ENCODE measurements at places on chromosomes 4 and X.

GRCh38 chr4:385934-386707 is 48.5 kb downstream of the ZNF141 start:
- no peak for DNase-seq

GRCh38 chrX:95764972-95765451 is 919.6 kb upstream of the DIAPH2 start:
- no peak for DNase-seq

GRCh38 chr4:89469930-89470375 is 162.4 kb upstream of the GPRIN3 start:
- DNase-seq, result no peak

- DNase-seq, result no peak
These were observed 107.6 kb downstream of the USP46 start for GRCh38 chr4:52551487-52551886.

DNA sequence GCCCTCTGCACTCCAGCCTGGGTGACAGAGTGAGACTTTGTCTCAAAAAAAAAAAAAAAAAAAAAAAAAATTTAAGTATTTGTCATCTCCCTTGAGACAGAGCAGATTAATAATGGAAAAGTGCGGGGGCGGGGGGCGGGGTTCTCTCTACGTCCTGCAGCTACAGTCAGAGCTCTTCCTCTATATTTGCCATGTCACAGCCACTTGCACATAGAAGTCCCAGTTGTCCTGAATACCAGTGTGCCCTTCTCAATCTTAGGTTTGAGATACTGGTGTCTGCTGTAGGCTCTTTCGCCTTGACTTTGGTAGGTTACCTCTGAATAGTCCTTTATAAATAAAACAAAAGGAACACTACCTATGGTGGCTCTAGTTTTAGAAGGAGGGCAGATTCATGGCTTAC is 237.8 kb upstream of the PGRMC2 start:
- no peak for DNase-seq

DNA sequence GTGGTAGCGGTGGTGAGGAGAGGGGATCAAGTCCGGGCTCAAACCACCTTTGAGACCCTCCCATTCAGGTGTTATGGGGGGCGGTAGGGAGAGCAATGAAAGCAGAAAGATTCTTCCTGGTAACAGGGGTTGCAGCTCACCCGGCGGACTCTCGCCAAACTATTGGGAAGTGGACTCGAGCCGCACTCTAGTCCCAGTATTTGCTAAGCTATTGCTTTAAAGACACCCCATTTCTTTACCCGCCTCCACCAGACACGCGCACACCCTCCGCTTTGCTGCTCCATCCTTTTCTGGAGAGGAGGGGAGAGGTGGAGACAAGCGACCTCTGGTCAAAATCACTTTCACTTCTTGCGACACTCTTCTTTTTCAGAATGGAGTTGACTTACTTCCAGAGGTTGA is 625 bp upstream of the GABRA4 start:
- no peak for DNase-seq

DNA sequence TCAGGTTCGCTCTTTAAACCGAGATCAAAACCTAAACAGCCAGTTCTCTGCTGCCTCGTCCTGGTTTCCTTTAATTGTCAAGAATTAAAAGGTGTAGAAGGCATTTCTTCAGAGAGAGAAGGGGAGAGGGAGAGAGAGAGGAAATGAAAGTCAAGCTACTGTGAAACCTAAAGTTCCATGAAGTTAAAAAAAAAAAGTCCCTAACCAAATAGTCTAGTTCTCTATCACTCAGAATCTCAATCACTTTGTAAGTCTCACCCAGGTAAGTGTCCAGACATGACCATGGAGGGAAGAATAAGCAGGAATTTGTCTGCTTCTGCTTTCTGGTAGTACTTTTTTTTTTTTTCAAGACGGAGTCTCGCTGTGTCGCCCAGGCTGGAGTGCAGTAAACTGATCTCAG is 18.8 kb upstream of the SMIM14 start:
- DNase-seq, result no peak

DNA sequence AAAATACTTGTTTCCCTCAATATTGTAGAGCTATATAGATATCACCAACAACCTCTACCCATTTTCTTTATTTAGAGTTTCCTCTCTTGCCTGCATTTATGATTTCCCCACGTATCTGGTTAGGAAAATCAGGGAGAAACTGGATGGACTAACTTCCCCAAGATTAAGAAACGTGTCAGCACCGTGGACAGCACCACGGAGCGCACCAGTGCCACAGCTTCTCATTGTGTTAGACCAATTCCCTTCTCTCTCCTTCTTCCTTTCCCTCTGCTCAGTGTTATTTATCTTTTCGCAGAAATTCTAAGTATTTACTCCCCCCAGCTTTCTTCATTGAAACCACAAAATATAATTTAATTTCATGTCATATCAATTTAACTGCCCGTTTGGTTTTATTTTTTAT is 568.6 kb upstream of the BOD1L1 start:
- no peak for DNase-seq

DNA sequence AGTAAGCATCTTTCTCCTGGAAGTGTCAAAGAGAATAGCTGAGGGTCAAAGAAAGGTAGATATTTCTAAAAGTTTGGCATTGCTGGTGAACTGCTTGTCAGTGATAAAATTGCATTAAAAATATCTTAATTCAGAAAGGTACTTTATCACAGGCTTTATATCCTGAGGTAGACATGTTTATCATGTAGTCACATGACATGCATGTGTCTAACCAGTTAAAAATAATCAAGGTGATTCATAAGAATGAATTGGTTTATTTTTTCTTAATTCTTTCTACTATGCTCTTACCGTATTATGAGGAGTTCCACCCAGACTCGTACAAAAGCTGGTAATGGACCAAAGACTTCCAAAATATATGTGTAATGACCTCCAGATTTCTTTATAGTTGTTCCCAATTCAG is 6.1 kb downstream of the SLC7A11 start:
- DNase-seq, result no peak

DNA sequence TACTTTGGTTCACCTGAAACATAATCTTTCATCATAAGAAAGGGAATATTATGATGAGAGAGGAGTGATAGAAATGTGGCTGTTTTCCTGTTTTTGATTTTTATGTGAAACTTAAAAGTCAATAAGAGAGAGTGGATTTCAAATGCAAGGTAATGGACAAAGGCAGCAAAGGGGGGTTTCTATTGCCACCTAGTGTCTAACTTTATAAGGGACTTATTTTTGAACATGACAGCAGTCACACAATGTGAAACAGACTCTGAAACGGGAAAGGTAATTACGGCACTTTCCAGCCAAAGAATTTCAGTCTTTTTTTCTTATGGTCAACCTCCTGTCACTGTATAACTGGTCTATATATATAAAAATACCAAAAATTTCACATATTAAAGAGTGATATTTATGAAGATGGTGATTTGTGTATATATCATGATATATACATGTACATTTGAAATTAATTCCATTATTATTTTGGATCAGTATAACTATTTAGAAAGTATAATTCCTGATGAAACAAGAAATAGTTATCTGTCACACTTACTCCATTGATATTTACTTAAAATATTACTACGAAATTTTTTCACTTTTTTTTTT is 127.1 kb downstream of the FBXO8 start:
- DNase-seq, result no peak

GRCh38 chr4:160928482-160928881 is 1235.3 kb downstream of the FSTL5 start:
- DNase-seq, result no peak

DNA sequence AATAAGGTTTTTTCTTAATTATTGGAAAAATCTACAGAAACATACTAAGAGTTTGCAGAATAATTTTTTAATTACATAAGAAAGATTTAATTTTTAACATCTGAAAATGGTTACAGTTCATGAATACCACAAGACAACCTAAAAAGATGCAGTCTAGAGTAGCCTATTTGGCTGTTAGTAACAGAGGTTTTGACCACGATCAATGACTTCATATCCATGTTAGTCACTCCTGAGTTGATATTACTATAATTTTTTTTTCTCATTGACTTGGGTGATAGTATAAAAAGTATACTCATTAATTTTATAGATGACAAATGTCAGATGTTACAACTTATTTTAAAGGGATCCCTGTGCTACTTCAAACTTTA is 272.5 kb downstream of the DCTD start:
- no peak for DNase-seq

DNA sequence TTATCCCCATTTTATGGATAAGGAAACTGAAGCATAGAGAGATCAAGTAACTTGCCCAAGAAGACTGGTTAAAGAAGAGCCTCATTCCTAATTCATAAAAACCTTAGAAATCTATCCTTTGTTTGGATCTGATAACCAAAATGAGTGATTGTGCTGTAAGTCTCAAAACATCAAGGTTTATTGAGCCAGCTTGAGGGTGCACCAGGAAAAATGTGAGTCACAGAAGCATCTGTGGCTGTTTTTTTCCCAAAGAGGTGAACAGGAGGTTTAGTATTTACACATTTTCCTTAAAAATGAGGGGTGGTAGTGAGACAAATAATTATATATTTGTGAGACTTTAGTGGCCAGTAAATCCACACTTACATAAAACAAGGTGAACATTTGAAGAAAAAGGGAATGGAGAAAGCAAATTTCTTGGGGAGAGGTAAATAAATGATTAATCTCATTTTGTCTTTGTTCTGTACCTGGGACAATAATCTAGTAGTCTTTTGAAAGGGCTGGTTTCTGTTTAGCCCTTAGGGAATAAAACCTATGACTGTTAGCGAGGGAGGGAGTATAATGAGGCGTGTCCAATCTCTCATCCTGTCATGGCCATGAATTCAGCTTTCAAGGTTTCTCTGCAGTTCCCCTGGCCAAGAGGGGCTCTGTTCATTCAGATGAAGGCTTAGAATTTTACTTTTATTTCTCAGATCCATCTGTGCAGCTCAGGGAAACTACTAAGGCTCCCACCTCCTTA is 12.2 kb upstream of the FMR1 start:
- DNase-seq, result no peak

DNA sequence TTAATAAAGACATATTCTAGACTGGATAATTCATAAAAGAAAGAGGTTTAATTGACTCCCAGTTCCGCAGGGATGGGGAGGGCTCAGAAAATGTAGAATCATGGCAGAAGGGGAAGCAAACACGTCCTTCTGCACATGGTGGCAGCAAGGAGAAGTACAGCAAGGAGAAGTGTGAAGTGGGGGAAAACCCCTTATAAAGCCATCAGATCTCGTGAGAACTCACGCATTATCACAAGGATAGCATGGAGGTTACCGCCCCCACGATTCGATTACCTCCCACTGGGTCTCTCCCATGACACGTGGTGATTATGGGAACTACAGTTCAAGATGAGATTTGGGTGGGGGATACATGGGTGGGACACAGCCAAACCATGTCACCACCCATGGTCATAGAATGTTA is 58.3 kb downstream of the MTNR1A start:
- DNase-seq, result no peak

DNA sequence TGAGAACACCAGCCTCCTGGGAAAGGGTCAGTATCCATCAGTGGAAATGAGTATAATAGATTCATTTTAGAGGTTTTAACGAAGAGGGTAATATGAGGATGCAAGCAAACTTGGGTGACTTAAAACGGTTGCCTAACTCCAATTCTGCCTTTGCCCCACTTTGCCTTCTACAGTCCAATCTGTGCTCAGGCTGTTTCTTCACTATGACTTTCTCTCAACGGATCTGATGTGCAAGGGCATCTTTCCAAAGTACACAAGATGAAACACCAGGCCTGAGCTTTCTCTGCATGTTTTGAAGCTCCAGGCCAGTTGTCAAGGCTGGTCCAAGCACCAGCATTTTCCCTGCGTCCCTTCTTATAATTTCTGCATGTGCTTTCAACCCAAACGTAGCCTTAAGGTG is 68.0 kb upstream of the TMEM164 start:
- DNase-seq, result no peak

GRCh38 chrX:8748855-8749254 is 16.9 kb upstream of the ANOS1 start:
- no peak for DNase-seq

- no peak for DNase-seq
These were observed 663 bp downstream of the CXorf38 start for GRCh38 chrX:40646489-40647306.

DNA sequence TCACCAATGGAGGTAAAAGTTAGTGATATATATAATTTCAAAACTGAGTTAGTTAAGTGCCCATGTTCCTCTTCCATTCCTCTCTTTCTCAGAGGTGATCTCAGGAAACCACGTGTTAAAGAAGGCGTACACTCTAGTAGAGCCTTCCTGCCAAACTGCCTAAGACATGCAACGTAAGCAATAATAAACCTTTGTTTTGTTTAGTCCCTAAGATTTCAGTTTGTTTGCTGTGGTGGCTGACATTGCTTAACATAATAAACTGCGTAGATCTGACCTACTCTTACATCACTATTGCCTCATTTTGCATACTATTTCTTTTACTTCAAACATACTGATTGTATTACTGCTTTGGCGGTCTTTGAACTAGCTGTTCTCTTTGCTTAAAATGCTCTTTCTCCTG is 99.2 kb downstream of the JADE1 start:
- DNase-seq, result no peak

DNA sequence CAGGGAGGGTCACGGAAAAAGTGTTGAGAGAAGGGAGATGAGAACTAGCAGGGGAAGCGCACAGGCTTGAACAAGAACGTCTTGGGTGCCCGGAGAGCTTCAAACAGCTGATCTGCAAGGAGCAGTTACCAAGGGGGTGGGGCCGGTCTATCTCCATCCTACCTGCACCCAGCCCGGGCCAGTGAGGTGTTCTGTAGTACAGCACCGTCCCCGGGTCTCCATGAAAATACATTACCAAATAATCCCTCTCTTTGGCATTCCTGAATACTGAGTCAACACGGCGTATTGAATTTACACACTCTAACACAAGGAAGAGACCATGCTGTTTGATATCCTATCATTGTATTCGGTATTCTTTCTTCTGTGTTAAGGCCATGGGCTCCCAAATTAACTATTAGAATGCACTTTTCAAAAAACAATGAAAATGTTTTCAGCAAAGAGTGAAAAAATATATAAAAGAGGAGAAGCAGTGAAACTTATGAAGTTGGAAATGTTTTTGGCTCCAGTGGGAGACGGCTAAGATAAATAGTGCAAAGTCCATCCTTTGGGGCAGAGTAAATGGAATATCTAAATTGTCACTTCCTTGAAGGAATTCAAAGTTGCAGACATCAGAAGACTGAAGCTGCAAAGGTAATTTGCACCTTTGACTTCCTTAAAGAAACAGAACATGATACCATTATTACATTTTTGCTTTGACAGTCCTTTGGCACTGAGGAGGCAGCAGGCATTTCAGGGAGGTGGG is 90.3 kb downstream of the DHRSX start:
- DNase-seq, result no peak

GRCh38 chr4:158042591-158043030 is 130.2 kb downstream of the GASK1B start:
- DNase-seq, result no peak

DNA sequence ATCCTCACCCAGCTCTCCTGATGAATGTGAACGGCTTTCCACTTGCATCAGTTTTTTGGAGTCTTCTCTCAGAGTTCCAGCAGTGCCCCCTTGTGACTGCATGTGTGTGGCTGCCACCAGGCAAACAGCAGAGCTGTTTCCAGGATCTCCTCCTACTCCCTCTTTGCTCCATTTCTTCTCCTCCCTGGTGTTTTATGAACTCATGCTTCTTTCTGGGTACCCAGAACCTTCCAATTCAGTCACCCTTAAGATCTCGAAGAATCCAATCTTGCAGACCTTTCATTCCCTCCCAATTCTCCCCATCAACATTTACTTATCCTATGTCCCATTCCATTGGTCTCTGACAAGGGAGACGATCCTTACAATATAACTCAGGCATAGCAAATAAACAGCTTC is 6.8 kb upstream of the TCEANC start:
- DNase-seq, result no peak

- no peak for DNase-seq
These were observed 13.8 kb downstream of the RNF128 start for GRCh38 chrX:106740193-106740780.
